ENCODE measurements at places on chromosomes 4 and X.

DNA sequence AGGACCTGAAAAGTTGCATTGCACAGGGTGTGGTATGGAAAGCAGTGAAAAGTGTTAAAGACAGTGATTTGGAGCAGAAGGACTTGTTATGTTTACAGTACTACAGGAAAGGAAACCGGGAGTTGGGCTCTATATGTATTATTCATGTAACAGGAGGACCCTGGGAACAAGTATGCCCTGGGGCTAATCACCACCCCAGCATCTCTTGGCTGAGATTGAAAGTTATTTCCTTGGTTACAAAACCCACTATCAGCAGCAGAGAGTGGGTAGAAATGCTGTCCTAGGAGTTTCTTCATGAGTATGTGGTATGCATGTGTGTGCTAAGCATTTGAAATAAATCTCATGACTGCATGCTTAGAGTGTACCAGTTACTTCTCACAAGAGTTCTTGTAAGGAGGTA, 46.9 kb downstream of the STK32B start:
- DNase-seq = no peak

- no peak for DNase-seq
Observed at GRCh38 chr4:105389167-105389566, 84.7 kb downstream of the PPA2 start.

DNA sequence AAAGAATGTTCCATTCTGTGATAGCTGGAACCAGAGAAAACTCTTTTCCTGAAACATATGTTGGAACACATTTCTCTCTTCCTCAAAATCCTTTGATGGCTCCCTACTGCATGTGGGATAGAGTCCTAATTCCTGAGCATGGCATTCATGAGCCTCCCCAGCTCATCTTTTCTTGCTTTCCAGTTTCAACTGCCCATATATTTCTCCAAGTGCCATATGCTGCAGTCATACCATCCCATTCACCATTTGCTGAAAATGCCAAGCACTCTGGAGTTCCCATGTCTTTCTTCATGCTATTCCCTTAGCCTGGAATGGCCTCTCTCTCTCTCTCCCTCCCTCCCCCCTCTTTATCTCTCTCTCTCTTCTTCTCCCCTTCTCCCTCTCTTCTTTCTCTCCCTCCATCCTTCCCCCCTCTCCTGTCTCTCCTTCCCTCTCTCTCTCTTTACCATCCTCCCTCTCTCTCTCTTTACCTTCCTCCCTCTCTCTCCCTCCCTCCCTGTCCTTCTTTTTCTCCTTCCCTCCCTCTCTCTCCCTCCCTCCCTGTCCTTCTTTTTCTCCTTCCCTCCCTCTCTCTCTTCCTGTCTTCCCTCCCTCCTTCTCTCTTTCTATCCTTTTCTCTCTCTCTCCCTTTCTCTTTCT, 134.1 kb upstream of the GPC4 start:
- no peak for DNase-seq

DNA sequence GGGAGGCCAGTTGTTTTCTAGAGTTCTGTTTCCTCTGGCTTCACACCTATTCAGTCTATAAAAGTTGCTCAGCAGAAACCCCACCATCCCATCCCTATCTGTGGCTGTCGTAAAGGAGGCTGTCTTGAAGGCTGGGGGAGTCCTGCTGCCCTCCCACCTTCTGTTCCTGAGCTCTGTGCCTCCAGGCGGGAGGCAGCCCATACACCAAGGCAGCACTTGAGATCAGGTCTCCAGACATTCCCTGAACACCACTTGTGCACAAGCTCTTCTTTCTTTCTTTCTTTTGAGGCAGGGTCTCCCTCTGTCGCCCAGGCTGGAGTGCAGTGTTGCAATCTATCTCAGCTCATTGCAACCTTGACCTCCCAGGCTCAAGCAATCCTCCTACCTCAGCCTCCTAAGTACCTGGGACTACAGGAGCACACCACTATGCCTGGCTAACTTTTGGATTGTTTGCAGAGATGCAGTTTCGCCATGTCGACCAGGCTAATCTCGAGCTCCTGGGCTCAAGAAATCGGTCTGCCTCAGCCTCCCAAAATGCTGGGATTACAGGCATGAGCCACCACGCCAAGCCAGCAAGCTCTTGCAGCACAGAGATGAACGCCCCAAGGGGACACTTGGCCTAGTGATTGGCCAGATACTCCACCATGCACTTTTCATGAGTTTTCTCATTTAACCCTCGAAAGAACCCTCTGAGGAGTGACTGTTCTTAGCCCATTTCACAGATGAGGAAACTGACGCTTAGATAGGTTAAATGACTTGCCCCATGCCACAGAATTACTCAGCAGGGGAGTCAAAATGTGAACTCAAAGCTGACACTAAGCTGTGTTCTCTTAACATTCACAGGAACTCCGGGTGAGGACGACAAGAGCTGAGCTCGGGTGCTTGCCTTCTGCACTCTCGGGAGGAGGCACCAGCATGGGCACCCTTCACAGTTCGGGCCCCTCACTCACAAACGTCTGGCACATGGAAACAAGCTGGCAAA, 55.8 kb upstream of the ENPP6 start:
- DNase-seq = no peak

GRCh38 chr4:2913168-2913567, 50.0 kb downstream of the NOP14 start:
- no peak for DNase-seq

GRCh38 chr4:150302553-150302952, 224.3 kb downstream of the DCLK2 start:
- DNase-seq = peak; percentile 34

- no peak for DNase-seq
Observed at GRCh38 chrX:78931814-78932213, 13.4 kb upstream of the P2RY10 start.

DNA sequence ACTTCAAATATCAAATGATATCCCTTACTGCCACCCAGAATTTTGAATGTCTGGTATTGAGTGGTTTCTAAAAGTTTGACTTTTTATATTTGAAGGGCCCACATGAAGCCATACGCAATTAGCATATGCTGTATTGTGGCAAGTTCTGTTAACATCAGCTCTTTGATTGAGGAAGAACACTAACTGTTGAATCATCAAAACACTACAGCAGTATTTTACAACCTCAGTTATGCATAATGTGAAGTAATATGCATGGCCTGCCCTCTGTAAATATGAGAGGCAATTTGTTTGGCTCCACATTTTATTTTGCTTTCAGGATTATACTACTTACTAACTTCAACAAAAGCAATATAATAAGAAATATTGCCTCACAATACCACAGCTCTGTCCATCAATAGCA, 62.2 kb upstream of the DMD start:
- DNase-seq = no peak

GRCh38 chrX:37753384-37753783, 26.5 kb upstream of the CYBB start:
- DNase-seq = no peak

DNA sequence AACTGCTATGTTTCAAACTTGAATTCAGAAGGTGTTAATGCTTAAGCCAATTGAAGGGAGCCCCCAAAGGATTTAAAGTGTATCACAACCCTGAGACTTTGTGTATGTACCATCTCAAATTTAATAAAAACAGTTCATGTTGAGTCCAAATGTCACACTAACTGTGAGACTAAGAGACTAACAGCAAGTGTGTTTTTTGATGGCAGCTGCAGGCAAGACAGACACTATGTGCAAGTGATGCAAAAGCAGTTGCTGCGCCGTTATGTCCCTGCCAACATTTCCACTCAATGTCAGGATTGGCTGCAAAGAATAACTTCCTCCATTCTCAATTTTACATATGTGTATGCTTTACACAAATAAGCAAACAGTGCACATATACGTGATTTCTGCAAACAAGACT, 594.6 kb downstream of the IL15 start:
- no peak for DNase-seq

- DNase-seq = no peak
Observed at GRCh38 chrX:22968494-22968893, 31.3 kb upstream of the DDX53 start.

- no peak for DNase-seq
Observed at GRCh38 chr4:97911236-97911906, 231.9 kb downstream of the STPG2 start.

- no peak for DNase-seq
Observed at GRCh38 chr4:64598066-64598465, 188.8 kb upstream of the TECRL start.

DNA sequence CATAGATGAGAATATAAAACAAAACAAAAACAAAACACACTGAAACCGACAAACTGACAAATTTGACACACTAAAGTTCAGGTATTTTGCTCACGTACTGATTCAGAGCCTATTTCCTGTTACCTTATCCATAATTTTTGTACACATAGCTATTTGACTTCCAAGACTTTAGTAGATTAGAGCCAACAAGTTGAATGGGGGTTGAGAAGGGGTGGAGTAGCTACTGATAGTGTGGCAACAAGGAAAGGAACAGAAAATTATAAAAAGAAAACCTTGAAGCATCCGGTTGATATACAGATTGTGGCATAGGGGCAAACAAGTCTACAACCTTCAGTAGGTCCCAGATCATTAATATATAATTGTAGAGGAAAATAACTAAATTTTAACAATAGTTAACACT, 92.3 kb upstream of the RASGEF1B start:
- no peak for DNase-seq

DNA sequence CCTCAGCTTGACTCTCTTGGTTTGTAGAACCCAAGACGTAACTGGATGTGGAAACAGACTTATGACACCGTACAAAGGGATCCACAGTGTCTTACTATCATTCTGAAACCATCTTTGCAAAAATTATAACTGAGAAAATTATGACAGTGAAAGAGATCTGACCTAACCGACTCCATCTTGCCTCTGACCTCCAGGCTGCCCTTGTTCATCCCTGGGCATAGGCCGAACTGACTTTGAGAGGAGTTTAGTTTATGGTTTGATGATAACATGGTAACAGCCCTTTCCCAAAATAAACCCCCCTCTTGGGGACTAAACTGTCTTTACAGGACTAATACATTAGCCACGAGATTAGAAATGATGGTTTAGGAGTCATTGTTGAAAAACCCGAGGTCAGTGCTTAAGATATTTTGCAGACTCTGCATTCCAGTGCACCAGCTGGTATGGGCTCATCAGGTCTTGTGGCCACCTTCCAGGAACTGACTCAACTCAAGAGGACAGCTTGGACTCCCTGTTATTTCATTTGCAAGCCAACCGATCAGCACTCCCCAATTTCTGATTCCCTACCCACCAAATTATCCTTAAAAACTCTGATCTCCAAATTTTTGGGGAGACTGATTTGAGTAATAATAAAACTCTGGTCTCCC, 49.6 kb downstream of the CASP3 start:
- DNase-seq = no peak

- DNase-seq = no peak
Observed at GRCh38 chrX:63652086-63652765, 132.8 kb downstream of the ARHGEF9 start.

- DNase-seq = no peak
Observed at GRCh38 chrX:47204970-47205369, 11.3 kb downstream of the UBA1 start.

- DNase-seq = no peak
Observed at GRCh38 chr4:88215351-88215750, 56.9 kb upstream of the ABCG2 start.

DNA sequence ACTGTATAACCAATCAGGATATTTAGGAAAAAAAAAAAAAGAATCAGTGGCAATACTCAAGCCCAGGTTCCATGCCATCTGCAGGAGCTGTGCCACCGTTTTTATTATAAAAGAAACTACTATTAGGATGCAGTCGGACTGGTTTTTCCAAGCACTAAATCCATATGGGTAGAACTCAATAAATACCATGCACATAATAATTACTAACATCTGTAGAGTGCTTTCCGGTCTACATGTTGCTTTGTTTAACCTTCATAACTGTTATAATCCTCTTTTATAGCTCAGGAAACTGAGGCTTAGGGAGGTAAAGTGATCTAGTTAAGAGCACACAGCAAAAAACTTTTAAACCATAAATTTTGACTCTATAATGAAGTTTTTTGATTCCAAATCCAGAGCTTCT, 24.0 kb downstream of the ARSJ start:
- DNase-seq = no peak

DNA sequence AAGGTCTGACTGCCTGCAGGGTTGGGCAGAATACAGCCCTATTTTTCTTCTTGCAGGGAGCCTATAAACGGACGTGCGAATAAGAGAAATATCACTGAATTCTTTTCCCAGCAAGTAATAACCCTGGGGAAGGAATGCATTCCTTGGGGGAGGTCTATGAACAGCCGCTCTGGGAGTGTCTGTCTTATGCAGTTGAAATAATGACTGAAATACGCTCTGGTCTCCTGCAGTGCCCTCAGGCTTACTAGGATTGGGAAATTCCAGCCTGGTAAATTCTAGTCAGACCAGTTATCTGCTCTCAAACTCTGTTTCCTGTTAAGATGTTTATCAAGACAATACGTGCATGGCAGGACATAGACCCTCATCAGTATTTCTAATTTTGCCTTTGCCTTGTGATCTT, 72.1 kb upstream of the FAM241A start:
- DNase-seq = no peak

DNA sequence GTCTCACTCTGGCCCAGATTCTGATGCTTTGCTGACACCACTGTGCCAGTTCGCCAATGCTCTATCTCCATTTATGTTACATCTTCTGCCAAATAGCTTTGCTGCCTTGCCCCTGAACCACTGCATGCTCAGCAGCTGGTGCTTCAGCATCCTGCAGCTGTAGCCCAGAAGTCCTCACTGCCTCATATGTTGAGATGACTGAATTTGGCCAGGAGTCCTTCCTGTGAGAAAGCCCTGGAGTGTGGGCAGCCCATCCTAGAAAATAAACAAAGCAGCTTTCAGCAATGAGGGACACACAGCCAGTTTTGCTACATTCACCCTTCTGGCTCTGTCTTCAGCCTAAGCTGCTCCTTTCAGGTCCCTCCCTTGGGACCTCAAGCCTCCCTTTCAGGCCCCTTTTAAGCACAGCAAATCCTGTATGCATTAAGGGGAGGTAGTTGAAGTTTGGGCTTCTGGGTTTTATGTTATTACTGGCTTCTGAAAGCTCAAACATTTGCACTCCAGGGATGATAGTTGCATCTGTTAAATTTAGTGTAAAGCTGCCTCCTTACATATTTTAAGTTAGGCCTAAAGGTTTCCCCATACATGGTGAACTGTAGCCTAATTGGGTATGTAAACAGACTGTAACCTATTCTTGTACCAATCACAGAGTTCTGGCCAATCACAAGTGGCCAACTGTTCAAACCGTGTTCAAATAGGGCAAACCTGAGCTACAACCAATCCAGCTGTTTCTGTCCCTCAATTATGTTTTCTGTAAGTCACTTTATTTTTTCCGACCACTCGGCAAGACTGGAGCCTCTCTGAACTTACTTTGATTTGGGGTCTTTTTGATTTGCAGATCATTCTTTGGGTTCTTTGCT, 2.1 kb upstream of the TMEM165 start:
- no peak for DNase-seq

GRCh38 chr4:177455561-177455970, 13.3 kb upstream of the AGA start:
- no peak for DNase-seq

GRCh38 chrX:6448003-6448402, 86.9 kb downstream of the VCX3A start:
- no peak for DNase-seq

DNA sequence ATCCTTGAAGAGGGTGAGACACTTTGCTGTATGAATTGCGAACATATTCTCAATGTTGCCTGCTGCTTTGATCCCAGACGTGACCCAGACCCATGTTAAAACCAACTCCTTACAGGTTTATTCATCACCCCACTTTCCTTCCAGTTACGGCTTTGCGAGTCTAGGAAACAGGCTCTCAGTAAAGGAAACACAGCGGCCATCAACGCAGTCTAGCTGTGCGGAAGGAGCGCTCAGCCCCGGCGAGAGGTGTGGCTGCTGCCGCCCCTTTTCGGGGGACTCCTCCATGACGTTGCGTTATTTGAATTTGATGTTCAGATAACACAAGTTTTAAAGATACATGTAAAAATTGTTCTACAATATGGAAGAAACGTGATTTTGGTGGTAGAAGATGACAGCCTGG, 206.4 kb upstream of the FAT1 start:
- DNase-seq = no peak

- DNase-seq = peak; percentile 22
Observed at GRCh38 chr4:123244137-123244536, 152.5 kb upstream of the SPRY1 start.
